ENCODE measurements at places on chromosomes 7 and 10.

- DNase-seq, result no peak
Measured at GRCh38 chr10:119190954-119191785, 12.6 kb upstream of the PRDX3 start.

DNA sequence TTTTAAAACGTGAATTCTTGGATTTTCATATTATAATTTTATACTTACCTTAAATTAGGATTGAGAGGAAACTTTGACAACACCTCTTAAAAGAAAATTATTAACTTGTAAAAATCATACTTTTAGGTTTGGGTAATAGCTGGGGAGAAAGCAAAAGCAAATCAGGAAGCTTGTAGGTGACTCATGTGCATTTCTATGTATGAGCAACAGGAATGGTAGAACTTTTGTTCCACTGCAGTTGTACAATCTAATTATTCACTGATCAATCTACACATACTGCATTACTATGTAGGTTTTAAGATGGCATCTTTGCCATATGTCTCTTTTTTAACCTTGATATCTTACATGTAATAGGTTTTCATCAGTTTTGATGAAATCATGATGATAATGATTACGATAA, 223.2 kb downstream of the PRKG1 start:
- DNase-seq, result no peak

DNA sequence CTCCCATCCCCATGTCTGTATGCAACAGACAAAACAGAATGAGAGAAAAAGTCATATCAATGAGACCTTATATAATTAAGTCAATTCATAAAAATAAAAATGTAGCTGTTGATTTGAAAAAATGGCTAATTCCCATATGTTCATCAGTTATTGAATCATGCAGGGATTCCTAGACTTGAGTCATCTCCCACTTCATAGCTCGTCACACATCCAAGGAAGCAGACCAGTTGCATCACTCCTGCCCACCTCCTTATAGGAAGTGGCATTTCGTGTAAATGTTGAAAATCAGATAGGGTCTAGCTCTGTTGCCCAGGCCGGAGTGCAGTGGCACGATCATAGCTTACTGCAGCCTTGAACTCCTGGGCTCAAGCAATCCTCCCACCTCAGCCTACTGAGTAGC, 56.1 kb upstream of the SH2B2 start:
- DNase-seq, result no peak

DNA sequence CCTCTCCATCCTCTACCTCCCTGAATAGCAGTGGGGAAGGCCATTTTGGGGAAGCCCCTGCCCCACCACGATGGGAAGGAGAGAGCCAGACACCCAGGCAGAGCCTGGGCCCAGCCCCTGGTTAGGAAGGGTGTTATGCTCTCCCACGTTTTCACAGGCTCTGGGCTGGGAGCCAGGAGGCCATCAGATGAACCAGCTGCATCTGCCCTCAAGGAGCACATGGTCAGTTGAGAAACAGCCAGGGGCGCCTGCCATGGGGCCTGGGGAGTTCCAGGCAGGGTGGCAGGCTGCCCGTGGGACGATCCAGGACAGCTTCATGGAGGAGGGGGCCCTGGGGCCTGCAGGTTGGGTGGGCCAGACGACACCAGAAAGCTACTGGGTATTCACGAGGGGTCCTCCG, 47.5 kb downstream of the CAMK2B start:
- no peak for DNase-seq

DNA sequence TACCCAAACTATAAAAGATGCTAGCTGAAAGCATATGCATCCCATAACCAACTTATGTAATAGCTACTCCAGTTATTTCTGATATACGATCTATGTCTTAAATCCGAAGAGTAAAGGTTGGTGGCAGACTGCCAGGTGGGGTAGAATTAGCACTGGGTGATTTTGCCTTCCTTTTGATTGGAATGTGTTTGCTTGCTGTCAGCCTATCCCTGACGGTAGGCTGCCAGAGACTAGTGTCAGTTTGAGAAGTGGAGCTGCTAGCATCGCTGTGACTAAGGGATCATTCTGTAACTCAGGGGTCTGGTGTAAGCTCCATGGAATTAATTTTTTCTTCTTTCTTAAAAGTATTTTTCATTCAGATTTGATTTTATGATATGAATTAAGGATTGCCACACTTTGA, 9.5 kb upstream of the SEM1 start:
- no peak for DNase-seq

DNA sequence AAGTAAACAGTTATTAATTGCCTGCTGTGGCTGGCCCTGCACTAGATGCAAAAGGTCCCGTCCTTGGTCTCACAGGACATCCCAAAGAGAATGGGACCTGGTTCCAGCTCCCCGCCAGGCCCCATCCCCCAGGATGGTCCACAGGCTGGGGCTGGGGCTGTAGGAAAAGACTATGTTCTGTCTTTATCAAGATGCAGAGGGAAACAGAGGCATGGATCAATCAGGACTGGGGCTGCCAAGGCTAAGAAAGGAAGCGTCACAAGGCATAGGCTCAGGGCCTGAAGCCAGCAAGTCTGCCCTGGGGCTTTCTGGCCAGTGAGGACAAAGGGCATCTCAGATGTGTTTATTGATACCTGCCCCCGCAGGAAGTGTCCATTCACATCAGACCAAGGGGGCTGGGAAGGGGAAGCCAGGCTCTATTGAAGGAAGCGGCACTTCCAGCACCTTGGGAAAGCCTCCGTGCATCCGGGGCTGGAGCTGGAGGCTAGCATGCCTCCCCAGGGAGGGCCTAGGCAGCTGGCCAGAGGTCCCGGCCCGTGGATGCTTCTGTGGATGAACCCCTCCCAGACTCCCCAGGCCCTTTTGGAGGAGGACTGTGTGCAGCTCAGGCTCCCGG, 5.8 kb downstream of the VSIR start:
- DNase-seq, result no peak

- no peak for DNase-seq
Measured at GRCh38 chr7:50940621-50941020, 157.9 kb upstream of the GRB10 start.

DNA sequence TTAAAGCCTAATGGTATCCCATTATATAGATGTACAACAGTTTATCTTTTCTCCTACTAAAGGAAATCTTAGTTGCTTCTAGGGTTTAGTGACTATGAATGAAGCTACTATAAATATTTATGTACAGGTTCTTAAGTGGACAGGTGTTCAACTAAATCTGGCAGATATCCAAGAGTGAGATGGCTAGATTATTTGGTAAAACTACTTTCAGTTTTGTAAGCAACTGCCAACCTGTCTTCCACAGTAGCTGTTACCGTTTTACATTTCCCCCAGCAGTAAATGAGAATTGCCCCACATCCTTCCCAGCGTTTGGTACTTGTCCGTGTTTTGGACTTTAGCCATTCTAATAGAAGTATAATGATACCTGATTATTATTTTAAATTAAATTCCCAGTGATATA, 144.9 kb upstream of the MAGI2 start:
- no peak for DNase-seq

DNA sequence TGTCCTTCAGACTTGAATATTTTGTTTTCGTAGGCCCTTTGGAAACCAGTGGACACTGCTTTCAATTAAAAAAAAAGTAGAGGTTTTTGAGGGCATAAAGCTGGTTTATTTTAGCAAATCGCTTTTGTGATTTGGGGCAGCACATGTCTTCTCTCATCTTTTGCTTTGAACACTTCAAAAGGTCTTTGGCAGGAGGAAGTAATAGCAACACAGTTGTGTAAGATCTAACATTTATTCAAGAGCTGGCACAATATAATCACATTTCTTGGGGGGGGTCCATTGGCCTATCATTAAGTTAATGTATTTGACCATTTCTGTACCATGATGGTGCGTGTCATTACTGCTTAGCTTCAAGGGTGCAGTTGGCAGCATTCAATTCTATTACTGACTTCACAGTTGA, 42.4 kb downstream of the DYNC1I1 start:
- DNase-seq, result no peak

GRCh38 chr10:13016426-13016825, 14.9 kb upstream of the CCDC3 start:
- no peak for DNase-seq

DNA sequence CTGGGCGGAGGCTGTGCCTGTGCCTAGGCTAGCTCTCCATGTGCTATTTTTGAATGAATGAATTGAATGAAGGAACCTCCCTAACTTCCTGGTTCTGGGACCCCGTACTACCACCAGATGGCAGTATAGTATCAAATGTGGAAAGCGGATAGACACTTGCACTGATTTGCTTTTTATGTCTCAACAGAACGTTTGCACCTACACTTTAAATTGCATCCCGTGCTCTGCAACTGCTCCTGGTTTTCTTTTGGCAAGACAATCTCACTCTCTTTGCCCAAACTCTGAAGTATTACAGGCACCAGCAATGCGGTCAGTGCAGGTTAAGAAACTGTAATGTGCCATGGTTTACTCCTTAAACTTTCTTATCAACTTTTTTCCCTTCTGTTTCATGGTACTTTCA, 6.5 kb downstream of the FZD8 start:
- DNase-seq, result no peak

DNA sequence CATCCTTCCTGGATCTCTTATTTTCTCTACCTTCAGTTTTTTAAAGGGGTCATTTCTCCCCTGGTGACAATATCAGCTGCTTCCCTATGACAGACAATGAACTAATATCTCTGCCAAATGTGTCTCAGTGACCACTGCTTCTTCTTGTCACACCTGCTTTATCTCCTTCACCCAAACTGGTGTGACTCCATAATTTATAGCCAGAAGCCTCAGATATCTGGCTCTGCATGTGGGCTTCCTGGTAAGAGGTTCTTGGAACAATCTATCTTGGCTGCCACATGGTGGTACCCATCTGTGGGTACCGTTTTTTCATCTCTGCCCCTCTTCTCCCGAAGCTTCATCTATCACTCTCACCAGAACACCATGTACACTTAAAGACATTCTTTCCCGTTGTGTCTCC, 37.0 kb downstream of the CPVL start:
- DNase-seq, result no peak

DNA sequence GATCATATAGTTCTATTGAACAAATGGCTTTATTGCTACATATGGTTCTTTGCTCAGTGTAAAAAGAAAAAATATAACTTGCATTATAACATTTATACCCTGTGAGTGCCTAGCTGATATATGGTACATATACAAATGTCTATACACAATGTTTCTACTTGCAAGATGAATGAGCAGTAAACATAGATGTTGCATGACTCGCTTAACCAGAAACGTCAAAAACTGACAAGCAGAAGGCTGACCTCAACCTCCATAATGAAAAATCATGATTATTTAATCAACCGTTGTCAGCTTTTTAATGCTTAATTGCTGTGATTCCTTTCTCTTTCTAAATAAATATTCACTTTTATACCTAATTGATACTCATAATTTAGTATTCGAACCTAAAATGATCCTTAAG, 183.3 kb downstream of the PTN start:
- DNase-seq, result no peak

- DNase-seq, result no peak
Measured at GRCh38 chr10:385571-386300, 250.5 kb downstream of the ZMYND11 start.

GRCh38 chr7:136198168-136198567, 221.0 kb upstream of the MTPN start:
- no peak for DNase-seq

GRCh38 chr7:156816943-156817572, 75.9 kb downstream of the LMBR1 start:
- no peak for DNase-seq

DNA sequence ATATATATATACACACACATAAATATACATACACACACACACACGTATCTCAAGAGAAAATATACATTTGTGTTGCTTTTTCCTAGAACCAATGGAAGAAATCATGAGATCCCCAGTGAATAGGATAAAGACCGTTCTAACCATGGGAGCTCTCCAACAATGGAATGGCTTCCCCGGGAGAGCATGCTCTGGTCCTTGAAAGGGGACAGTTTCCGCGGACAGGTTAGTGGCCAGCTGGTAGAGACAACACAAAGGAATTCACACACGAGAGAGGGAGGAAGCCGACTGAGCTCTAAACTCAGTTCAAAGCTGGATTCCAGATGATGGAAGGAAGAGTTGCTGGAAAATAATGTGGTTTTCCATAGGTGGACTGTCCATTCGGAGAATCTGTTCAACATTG, 72.7 kb downstream of the SLC37A3 start:
- DNase-seq, result no peak

DNA sequence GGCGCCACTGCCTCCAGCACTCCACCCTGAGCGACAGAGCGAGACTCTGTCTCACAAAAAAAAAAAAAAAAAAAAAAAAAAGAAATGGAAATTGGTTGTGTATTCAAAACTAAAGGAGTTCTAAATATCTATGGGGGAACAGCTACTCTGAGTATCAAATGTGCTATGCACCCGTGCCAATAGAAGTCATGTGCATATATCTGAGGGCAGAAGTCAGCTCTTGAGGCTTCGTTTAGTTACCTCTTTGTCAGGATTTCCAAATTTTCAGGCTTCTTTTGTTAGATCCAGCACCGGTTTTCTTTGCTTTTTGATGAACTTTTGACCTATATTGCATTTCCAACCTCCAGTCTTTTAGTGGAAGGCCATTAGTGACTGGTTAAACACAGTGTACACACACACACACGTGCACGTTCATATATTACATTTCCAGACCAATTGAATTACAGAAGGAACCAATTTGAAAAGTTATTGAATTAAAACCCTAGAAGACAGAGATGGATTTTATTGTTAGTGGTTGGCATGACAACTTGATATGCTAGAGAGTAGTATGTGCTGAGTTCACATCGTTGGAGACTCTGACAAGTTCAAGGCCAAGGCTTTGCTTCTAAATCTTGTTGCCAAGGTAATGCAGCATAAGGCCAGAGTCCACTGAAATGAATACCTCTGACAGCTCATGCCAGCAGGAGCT, 33.1 kb upstream of the ADD3 start:
- no peak for DNase-seq

- DNase-seq, result no peak
Measured at GRCh38 chr10:70084189-70084588, 31.5 kb downstream of the MACROH2A2 start.

DNA sequence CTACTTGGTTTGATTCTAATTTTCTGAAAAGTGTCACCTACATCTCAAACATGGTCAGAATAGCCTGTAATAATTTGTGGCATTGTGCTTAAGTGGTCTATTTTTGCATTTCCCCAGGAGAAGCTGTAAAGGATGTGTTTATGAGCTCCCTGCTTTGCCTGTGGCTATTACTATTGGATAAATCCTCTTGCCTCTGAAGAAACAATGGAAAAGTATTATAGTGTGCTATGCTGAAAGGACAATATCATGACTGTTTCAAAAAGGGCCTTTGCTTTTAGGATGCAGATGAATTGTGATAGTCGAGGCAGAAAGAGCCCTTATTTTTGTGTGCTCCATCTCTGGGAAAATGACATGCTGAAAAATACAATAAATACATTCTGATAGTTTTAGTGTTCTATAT, 94.1 kb upstream of the ARMC3 start:
- no peak for DNase-seq

All from NCI-H1930 (cell line).